Fibroblast of lung (primary cell): ENCODE measurements at places on chromosomes 2 and 18. TPM values are rescaled to one million over a fixed set of nuclear protein-coding genes. Genes with fewer than 3 reads are reported as not detected.

GRCh38 chr2:89833116-89833779 is 1141.8 kb downstream of the RPIA start:
- DNase-seq = no peak

COL5A2 gene
- total RNA-seq = 200 and 253 TPM in 2 replicates

EHD3 gene
- total RNA-seq = 12.3 and 30.6 TPM in 2 replicates

- DNase-seq = peak; percentile 57
Observed at GRCh38 chr2:56209701-56210100, 25.9 kb downstream of the CCDC85A start.

DNA sequence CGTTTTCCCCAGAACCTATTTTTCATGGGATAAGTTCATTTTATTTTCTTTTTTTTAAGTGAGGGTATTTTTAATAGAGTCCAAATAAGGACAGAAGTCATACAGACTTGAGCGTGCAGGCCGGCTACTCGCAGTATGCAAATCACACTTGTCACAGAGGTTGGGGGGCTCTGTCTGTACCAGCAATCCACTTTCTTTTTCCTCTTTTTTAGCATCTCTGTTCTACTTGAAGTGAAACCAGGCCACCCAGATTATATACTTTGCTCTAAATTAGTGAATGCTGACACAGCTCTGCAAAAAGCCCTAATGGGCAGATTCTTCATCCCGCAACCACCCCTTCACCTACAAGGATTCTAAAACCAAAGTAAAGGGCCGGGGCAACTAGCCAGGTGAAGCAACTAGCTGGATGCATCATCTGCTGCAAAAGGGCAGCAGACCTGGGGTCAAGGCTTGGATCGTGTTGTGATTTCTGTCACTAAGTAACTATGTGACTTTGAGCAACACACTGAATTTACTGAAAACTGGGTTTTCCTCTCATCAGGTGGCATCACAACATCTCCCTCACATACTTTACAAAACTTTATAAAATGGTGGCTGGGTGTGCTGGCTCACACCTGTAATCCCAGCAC is 18.4 kb downstream of the KDSR start:
- DNase-seq = no peak

- peak; percentile 42 for DNase-seq
Observed at GRCh38 chr18:3012136-3013023, 564 bp downstream of the LPIN2 start.

GRCh38 chr2:157785200-157785599 is 90.9 kb downstream of the ACVR1 start:
- peak; percentile 49 for DNase-seq

GRCh38 chr2:114688241-114688640 is 245.8 kb downstream of the DPP10 start:
- no peak for DNase-seq

DNA sequence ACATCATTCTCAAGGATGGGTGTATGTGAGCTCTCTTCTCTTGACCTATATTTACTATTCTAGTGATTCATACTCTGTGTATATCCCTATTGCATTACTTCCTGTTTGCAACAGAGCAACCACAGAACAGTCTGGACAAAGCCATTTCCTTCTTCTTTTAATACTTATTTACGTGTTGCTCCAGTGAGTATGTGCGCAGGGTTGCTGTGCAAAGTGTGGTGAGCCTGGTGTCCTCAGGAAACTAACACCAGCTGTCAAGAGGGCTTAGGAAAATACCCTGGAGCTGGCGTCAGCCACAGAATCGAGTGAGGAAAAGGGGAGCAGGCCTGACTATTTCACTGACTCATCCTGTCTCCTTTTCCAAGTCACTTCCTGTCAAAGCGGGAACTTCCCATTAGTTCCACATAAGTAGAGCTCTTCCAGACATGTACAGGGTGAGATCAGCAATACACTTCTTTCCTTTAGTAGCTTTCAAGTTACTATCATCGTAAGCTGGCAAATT is 214.1 kb upstream of the COPS8 start:
- DNase-seq = peak; percentile 92

GRCh38 chr18:46917803-46918600 is 600 bp downstream of the KATNAL2 start:
- peak; percentile 61 for DNase-seq

DNA sequence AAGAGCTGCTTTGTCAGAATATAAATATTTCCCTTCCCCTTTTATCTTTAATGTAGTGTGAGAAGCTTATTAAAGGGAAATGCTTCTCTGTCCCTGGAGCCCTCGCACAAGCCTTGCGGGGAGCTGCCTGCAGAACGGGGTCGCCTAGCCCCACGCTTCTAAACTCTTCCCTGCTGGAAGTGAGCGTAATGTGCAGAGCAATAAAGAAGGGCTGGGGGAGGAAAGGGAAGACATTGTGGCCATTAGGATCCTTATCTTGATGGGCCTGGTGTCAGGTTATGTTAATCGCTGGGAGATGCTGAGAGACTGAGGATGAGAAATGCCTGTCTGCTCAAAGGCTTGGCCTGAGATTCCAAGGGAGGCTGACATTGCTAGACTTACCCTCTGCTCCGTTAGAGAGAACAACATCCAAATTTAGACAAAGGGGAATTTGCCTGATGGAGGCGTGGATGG is 18.9 kb upstream of the FZD7 start:
- peak; percentile 31 for DNase-seq

IL1RL1 gene
- total RNA-seq = 0.50 and 4.6 TPM in 2 replicates

GRCh38 chr2:240688553-240688919 is 3.1 kb upstream of the AQP12A start:
- DNase-seq = no peak

GRCh38 chr2:44825702-44826101 is 115.8 kb upstream of the SIX3 start:
- DNase-seq = no peak

GRCh38 chr2:232937278-232937906 is 67.3 kb downstream of the SNORC start:
- DNase-seq = peak; percentile 49

DNA sequence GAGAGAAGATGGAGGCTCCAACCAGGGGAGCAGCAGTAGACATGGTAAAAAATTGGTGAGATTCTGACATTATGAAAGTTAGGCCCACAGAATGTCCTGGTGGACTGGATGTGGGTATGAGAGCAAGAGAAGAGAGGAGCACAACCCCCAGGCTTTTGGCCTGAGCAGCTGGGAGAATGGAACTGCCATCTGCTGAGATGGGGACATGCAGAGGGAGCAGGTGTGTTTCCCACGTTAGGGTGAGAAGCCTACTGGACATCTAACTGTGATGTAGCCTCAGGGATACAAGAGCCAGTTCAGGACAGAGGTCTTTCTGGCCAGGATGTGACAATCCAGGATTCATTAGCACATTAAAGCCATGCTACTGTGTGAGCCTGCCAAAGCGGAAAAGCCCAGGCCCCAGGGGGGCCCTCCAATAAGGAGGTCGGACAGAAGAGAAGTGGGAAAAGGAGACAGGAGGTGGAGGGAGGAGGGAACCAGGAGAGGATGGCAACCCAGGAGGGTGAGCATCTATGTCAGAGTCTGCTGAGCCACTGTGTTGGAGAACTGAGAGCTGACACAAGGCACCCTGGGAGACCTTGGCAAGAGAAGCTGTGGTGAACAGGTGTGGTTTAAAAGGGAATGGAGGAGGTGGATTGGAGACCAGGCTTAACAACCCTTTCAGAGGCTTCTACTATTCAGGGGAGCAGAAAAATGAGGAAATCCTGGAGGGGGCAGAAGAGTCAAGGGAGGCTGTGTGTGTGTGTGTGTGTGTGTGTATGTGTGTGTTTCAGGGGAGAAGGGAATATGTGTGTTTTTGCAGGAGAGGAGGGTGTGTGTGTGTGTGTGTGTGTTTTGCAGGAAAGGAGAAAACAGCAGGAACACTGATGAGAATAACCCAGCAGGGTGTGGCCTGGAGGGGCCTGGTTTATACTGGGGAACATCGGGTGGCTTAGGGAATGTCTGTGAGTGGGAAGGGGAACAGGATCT is 10.5 kb downstream of the CYB5A start:
- no peak for DNase-seq

MAP3K20 gene
- total RNA-seq = 120 and 138 TPM in 2 replicates

LBX2 gene
- 1.5 and 3.0 TPM in 2 replicates for total RNA-seq

SIX3 gene
- not detected in 2 replicates for total RNA-seq

DNA sequence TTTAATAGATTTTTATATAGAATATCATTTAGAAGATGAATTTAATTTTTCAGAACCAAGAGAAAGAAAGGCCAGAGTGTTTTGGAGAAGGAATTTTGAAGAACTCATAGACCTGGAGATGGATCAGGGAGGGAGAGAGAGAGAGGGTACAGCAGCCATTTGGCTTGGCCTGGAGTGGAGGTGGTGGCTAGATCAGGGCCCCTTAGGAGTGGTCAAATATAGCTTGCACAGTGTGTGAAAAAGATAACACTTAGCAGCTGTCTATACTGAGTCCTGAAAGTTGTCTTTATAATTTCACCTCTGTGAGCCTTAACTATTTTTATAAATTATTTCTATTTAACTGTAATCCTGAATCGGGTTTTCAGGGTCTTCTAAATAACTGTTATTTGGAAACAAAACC is 38.8 kb upstream of the ACYP2 start:
- no peak for DNase-seq

DNA sequence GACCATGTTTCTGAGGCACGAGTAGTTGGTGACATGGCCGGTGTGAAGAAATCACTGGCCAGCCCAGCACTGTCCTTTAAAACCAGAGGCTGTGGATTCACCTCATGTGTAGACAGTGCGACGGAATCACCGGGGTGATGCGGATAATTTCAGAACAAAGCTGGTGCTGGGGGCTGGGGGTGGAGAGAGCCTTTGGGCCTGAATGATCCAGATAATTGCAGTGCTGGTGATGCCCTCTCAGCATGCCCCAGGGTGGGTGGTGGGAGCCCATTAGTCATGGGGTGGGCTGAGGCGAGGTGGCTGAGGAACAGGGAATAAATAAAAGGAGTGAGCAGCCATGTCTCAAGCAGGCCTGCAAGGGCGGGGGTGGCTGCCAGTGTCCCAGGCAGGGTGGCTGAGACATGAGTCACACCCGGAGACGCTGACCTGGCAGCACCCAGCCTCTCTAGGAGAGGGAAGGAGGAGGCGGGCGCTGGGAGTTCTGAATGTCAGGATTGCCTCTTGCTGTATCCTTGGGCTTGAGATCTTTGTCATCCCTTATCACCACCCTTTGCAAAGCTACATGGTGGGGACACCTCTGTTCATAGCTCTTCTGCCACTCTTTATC is 151.1 kb upstream of the MSH6 start:
- DNase-seq = peak; percentile 85

ST8SIA3 gene
- total RNA-seq = not detected in 2 replicates

- DNase-seq = no peak
Observed at GRCh38 chr2:142307086-142307485, 176.3 kb upstream of the LRP1B start.

GRCh38 chr2:120759543-120760331 is 24.1 kb downstream of the GLI2 start:
- DNase-seq = no peak

PJVK gene
- 2.1 and 4.3 TPM in 2 replicates for total RNA-seq

ADAM23 gene
- total RNA-seq = 2.3 and 3.1 TPM in 2 replicates

- DNase-seq = no peak
Observed at GRCh38 chr2:196839574-196839973, 30.4 kb upstream of the C2orf66 start.

- DNase-seq = no peak
Observed at GRCh38 chr2:152492131-152492530, 157.2 kb downstream of the FMNL2 start.

- DNase-seq = no peak
Observed at GRCh38 chr2:159875083-159875482, 77.1 kb upstream of the CD302 start.

GRCh38 chr18:11429876-11430275 is 179.5 kb upstream of the SLC35G4 start:
- DNase-seq = no peak

TLX2 gene
- total RNA-seq = under 0.01 TPM in 1 of 2 replicates, not detected in the other

CHRND gene
- not detected in 2 replicates for total RNA-seq

DNA sequence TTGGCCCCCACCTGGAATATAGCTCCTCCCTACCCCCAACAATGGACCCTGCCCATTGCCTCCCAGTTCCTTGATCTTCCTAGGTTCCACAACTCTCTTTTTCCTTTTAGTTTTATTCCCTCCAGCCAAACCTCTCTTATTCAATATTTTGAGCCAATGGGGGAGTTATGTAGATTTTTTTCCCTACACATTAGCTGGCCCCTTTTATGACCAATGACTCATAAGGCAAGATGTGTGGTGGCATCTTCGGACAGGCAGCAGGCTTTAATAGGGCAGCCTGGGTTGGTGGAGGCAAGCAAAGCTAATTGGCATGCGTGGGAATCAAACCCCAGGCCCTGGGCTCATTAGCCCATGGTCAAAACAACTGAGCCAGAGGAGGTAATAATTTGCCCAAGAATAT is 9.2 kb downstream of the GRP start:
- no peak for DNase-seq

CWC22 gene
- 21.8 and 22.5 TPM in 2 replicates for total RNA-seq

DNA sequence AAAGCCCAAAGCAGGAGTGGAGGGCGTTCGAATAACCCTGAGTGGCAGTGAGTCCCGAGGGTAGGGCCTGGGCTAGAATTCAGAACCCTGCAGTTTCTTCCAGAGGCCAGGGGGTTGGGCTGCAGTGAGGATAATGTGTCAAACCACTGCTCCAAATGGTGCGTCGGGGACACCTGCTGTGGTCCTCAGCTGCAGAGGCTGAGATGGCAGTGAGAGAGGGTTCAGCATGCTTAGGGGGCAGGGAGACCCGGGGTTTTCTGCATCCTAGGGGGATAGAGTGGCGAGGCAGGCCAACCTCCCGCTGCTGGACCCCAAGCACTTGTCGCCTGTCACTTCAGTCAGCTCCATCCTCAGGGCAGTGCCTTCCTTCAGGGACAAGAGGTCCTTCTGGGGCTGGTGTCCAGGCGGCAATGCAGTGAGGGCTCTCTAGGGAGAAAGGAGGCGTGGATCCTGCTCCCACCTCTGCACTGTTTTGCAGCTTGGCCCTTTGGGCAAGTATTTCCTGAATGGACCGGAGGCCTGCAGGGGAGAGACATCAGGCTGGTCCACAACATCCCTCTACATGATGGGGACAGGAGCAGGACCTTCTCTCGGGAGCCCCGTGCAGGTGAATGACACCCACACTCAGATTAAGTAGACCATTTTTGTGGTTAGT is 8.4 kb upstream of the NTSR2 start:
- no peak for DNase-seq

GRCh38 chr2:225597911-225598310 is 198.4 kb downstream of the NYAP2 start:
- DNase-seq = peak; percentile 72

- DNase-seq = peak; percentile 12
Observed at GRCh38 chr2:98126061-98126460, 39.1 kb downstream of the VWA3B start.

GRCh38 chr2:219289537-219290361 is 10.6 kb downstream of the DNAJB2 start:
- peak; percentile 97 for DNase-seq

DNA sequence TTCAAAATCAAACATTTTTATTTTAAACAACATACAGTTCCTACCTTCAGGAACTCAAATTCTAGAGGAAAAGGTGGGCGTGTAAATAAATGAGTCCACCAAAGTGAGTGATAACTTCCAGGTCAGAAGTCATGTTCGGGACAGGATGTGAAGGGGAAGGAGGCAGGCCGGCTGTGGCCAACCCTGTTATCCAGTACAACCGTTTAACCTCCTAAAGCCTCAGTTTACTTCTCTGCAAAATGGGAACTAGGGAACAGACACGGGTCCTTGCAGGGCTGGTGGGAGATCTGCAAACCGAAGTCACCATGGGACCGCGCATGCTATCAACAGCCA is 373 bp downstream of the EIPR1 start:
- peak; percentile 55 for DNase-seq
